ENCODE measurements at places on chromosomes 12 and 14.

- no peak for DNase-seq
These were observed 119.2 kb downstream of the GALC start for GRCh38 chr14:87873741-87874140.

- DNase-seq: no peak
These were observed 94.7 kb upstream of the GSC start for GRCh38 chr14:94864387-94865195.

GRCh38 chr14:60151715-60152114 lies 13.5 kb downstream of the DHRS7 start:
- DNase-seq: peak; percentile 88

DNA sequence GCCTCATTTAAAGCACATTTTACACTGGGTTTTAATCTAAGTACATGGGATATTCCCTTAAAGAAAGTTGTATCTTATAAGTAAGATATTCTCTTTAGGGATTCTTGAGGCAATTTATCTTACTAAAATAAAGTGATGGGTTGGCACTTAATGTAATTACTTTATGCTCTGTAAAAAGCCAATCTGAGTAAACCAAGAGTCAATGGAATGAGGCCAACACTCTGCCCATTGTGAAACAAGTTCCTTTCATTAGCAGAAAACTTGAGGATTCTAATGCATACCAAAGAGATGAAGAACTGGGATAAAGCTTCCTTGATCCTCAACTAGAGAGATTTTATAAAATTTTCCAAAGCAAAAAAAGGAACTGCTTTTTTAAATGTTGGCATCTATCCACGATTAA lies 121.2 kb downstream of the METTL25 start:
- DNase-seq: no peak

- DNase-seq: no peak
These were observed 1127.0 kb downstream of the BCL11B start for GRCh38 chr14:98144964-98145363.

- no peak for DNase-seq
These were observed 40.2 kb upstream of the RIN3 start for GRCh38 chr14:92473261-92473968.

DNA sequence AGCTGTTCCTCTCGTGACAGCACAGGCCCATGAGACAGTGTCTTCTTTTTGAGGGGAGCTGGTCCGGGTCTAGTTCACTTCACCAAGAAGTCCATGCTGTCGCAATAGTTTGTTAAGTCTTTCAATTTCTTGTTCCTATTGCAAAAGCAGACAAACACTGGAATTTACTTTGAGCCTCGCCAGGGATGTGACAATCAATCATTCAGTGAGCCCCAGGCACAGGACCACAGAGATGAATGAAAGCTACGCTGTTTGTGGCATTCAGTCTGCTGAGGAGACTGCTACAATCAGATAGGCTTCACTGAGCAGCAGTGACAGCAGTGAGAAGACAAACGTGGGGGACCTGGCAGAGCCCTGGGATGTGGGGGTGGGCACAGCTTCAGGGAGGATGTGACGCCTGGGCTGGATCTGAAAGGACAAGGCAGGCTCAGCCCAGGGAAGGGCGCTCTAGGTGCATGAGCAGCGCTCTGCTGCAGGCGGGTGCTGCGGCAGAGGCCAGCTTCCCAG lies 35.5 kb downstream of the TCTN1 start:
- no peak for DNase-seq

DNA sequence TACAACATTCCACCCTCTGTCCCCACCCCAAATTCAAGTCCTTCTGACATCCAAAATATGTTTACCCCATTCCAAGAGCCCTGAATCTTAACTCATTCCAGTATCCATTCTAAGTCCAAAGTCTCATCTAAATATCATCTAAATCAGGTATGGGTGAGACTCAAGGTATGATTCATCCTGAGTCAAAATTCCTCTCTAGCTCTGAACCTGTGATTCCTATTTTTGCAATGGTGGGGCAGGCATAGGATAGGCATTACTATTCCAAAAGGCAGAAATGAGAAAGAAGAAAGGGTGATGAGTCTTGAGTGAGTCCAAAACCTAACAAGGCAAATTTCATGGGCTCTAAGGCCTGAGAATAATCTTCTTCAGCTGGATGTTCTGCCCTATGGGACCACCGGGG lies 140.3 kb upstream of the FAR2 start:
- DNase-seq: no peak

- DNase-seq: no peak
These were observed 139.5 kb upstream of the OTX2 start for GRCh38 chr14:56949828-56950227.

DNA sequence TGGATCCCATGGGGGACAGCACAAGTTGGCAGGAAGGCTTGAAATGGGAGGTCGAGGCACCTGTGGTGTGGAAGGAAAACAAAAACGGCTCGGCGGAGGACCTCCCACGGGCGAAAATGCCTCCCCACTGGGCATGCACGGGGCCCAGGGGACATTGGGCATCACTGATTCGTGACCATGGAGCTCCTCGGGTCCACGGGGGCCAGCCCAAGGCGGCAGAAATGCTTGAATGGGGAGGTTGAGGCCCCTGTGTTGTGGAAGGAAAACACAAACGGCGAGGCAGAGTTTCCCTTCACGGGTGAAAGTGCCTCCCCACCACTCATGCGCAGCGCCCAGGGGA lies 376.0 kb downstream of the ALG10 start:
- no peak for DNase-seq

GRCh38 chr12:66863276-66863675 lies 184.4 kb upstream of the GRIP1 start:
- DNase-seq: no peak

DNA sequence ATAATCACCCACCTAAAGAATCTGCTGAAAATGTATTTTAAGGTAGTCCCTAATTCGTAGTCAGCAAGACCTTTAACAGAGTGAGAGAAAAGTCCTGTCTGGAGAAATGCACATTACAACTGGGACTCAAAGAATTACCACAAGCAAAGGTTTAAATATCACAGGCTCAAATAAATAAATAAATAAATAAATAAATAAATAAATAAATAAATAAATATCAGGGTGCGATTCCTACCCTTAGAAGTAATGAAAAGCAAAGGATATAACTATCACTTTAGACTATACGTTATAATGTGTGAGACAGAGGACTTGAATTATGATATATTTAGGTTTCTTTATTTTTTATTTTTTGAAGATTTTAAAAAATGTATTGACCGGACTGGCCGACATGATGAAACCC lies 522.5 kb upstream of the ATXN7L3B start:
- DNase-seq: no peak

GRCh38 chr12:25005376-25005775 lies 56.5 kb upstream of the BCAT1 start:
- no peak for DNase-seq

DNA sequence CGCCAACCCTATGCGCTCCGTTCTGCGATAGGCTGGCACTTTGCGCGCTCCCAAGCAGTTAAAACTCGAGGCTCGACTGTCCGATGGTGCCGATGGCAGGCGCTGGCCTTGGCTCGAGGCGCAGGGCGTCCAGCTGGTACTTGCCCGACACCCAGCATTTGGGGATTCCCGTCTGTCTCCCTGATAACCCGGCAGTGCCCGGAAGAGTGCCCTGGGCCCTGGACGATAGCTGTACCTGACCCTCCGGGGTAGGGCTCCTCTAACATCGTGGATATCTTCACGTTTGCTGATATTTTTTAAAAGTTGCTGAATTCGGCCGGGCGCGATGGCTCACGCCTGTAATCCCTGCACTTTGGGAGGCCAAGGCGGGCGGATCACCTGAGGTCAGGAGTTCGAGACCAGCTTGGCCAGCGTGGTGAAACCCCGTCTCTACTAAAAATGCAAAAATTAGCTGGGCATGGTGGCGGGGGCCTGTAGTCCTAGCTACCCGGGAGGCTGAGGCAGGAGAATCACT lies 908 bp upstream of the WIF1 start:
- DNase-seq: no peak

DNA sequence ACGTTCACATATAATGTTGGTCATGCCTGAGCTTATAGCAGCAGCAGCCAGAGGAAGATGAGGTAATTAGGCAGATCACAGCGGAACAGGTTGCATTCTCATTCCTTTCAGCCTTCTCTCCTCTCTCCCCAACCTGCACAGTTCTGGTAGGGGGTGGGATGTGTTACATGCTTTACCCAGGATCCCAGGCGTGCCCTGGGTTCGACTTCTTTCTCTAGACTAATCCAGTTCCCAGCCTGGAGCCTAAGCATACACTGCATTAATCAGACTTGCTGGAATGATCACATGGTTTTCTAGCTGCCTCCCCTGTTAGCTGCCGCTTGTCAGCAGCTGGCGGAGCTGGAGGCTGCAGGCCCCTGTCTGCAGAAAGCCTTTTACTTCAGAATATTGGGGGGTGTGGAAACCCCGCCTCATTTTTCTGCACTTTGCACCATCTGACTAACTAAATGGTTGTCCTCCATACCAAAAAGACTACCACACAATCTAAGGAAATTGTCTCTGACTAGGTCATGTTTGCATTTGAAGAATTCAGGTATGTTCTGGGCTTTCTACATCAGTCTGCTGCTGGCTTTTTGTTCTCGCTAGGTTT lies 46.0 kb upstream of the EVL start:
- no peak for DNase-seq

DNA sequence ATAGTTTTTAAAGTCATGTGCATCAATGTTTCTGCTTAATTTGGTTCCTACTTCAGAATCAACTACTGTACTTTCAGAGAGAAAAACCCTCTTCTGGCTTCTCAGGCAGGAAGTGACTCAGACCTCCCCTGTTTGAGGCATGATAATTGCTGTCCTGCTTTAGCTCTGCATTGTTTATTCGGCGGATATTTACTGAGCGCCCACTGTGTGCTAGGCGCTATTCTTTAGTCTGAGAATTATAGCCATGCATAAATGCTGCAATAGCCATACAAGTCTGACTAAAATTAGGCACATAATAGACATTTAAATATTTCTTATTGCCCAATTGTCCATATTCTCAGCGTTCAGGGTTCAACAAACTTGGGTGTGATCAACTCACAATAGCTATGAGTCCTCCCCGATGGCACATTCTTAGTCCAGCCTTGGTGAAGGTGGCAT lies 6.1 kb upstream of the AMIGO2 start:
- peak; percentile 36 for DNase-seq

GRCh38 chr12:65259501-65259900 lies 19.0 kb upstream of the MSRB3 start:
- DNase-seq: no peak

DNA sequence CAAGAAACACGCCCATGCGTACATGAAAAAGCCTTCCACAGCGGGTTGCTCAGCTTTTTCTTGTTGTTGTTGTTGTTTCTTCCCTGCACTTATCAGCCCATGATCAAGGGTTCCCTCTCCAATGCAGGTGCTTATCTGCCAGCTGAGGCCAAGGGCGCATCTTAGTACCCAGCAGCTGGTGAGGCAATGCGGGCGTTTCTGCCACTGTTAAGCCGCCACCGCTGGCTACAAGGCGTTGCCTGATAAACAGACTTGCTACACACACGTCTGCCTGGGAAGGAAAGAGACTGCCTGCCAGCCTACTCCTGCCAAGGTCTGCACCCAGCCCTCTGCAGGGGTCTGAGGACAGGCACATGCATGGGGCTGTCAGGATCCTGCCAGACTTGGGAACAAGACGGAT lies 345.9 kb downstream of the BCL11B start:
- no peak for DNase-seq

DNA sequence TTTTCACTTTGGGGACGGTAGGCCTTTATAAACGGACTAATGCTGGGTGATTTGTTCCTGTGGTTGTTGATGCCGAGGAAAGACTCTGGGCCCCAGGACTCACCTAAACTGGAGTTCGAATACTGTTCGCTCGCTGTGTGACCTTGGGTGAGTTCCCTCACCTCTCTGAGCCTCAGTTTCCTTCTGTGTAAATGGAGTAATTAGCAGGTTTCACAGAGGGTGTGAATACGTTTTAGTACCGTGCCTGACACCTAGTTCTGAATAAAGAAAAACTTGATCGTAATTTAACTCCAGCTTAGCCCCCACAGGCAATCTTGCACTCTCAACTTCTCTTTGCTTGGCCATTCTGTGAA lies 505 bp downstream of the UBE3B start:
- no peak for DNase-seq

DNA sequence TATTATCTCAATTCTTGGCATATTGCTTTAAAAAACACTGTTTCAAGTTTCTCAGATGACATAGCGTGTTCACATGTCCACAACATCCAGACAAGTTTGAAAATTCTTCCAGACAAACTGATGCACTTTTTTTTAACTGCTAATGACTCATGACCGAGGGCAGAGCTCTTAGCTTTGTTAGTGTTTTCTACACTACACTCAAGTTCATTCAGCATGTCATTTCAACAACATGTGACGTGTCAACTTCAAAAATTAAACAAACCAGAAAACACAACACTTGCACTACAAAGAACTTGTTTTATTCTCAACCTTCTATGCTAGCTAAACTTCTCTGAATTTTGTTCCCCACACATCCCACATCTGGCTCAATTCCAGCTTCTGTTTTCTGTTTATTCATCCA lies 1186.3 kb upstream of the FLRT2 start:
- DNase-seq: no peak

GRCh38 chr12:71828813-71829212 lies 10.7 kb upstream of the TBC1D15 start:
- DNase-seq: no peak

- no peak for DNase-seq
These were observed 188.2 kb downstream of the TMTC2 start for GRCh38 chr12:82874945-82875344.

GRCh38 chr12:49287876-49288275 lies 7.1 kb upstream of the PRPH start:
- DNase-seq: no peak

GRCh38 chr12:42636993-42637392 lies 47.4 kb upstream of the PRICKLE1 start:
- DNase-seq: no peak

GRCh38 chr12:1161197-1161596 lies 170.2 kb downstream of the ERC1 start:
- DNase-seq: no peak

- no peak for DNase-seq
These were observed 63.3 kb downstream of the TSHR start for GRCh38 chr14:81018684-81019083.

DNA sequence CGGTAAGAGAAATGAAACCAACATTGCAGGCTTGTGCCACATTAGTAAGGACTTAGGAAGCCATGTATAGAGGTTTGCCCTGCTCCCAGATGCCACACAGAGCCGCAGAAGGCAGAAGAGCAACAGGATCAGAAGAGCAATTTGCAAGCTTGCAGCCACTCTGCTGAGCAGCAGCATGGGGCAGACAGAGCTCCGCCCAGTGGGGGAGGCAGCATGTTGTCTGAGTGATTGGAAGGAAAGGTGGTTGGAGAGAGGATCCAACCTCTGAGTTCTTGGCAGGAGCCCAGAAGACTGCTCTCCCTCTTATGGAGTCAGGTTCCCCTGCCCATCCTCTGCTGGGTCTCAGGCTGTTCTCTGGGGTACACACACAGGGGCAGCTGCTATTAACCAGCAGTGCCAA lies 2.3 kb upstream of the KRT6A start:
- no peak for DNase-seq

DNA sequence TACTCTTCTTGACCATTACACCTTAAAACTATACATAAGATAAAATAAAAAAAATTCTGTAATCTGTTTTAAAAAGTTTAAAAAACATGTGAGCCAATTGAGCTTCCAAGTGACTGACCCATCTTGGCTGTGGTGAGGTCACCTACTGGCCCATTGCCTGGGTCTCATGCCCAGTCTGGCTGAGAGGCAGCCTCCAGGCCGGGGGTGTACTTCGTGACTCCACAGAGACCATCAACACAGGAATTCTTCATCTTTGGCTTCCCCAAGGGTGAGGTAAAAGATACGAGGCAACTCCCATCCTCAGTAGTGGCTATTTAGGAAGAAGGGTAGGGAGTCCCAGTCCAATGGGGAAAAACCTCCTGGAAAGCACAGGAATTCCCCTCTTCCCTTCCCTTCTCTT lies 113.2 kb downstream of the APAF1 start:
- DNase-seq: no peak
